ENCODE measurements at places on chromosomes 7 and 10.

GRCh38 chr7:1372063-1372462 lies 87.2 kb downstream of the MICALL2 start:
- DNase-seq, result no peak

- DNase-seq, result no peak
Observed at GRCh38 chr10:73788864-73789658, 3.7 kb downstream of the ZSWIM8 start.

GRCh38 chr7:92925876-92926696 lies 89.7 kb upstream of the CDK6 start:
- no peak for DNase-seq

GRCh38 chr10:89278034-89278535 lies 23.8 kb upstream of the IFIT2 start:
- no peak for DNase-seq

GRCh38 chr10:121368347-121369025 lies 229.8 kb downstream of the FGFR2 start:
- DNase-seq, result no peak

- DNase-seq, result no peak
Observed at GRCh38 chr7:29607259-29607658, 43.6 kb downstream of the PRR15 start.

DNA sequence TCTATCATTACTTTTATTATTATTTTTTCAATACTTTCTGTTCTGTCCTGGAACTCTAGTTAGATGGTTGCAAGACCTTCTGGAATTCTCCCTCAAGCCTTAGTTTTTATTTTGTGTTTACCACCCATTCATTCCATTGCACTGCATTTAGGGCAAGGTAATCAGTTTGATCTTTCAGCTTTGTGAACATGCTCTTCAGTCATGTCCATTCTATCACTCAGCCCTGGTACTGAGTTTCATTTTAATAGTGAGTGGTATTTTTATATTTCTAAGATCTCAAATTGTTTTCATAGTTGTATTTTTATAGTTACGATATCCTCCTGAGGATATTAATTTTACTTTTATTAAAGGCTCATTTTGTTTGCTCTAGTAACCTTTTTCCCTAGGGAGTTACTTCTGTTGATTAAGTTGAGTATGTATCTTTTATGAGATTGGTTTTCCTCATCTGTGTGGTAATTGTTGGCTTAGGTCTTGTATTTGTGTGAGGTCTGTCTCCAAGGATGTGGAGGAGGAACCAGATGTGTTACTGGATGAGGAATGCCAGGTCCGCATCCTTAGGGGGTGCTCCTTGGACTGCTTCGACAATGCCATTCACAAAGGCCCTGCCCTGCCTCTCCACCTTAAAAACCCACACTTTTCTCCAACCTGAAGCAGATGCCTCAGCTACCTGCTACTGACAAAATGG lies 46.7 kb upstream of the RAB18 start:
- no peak for DNase-seq

GRCh38 chr10:60816628-60817397 lies 38.5 kb downstream of the CDK1 start:
- peak; percentile 41 for DNase-seq

- no peak for DNase-seq
Observed at GRCh38 chr10:55793024-55793423, 568.0 kb downstream of the ZWINT start.

DNA sequence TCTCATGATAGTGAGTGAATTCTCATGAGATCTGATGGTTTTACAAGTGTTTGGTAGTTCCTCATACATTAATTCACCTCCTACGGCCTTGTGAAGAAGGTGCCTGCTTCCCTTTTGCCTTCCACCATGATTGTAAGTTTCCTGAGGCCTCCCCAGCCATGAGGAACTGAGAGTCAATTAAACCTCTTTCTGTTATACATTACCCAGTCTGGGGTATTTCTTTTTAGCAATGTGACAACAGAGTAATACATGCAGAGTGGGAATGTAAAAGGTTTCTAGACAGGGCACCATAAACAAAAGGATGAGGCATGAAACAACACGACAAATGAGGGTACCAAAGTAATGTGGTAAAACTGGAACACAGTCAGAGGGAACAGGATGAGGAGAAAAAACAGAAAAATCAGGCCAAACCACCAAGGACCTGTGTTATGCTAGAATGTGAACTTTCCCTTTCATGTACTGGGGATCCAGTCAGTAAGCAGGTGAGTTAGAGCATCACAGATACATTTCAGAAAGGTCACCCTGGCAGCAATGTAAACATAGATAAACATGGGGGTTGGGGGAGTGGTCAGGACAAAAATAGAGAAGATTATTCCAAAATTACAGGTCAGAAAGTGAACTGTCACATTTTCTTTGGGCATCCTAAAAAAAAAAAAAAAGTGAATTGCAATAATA lies 31.9 kb downstream of the ANKRD26 start:
- no peak for DNase-seq

DNA sequence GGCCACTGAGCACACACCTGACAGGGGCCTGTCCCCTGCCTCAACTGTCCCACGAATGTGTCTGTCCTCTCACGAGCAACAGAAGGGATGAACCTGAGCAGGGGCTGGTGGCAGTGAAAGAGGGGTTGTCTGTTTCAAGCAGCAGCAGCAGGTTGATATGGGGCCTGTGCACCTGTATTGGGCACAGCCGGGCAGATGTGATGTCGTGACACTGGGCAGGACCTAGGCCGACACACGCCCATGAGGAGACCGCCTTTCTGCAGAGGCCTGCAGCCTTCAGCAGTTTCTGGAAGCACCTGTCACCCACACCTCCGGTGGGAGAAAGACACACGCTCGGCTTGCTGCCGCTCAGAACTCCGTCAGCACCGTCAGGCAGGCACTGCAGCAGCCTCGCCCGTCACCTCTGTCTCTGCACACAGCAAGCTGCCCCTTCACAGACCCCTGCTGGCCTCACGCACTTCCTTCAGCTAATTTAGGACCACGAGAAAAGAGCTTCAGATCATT lies 48.5 kb downstream of the AMZ1 start:
- no peak for DNase-seq

- no peak for DNase-seq
Observed at GRCh38 chr10:92801978-92802872, 46.1 kb upstream of the EXOC6 start.

DNA sequence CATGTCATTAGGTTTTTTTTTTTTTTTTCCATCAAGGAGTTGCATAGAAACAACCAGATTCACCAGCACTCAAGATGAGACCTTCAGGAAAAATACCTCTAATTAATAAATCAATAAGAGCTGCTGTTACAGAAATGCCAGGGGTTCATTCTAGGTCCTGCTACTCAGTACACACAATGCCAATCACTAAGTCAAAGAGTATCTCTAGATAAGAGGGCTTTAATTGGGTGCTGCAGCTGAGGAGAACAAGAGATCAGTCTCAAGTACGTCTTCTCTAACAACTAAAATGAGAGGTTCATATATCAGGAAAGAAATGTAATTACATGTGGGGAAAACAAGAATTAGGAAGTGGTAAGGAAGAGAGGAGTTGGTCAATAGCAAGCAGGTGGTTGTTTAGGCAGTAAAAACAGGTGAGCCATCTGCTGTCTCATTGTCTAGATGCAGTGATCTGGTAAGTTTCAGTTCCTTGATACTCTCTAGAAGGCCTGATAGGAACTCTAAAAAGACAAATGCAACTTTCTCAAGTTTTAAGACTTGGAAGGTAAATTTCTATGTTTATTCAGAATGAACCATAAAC lies 272.9 kb upstream of the ZWINT start:
- no peak for DNase-seq

DNA sequence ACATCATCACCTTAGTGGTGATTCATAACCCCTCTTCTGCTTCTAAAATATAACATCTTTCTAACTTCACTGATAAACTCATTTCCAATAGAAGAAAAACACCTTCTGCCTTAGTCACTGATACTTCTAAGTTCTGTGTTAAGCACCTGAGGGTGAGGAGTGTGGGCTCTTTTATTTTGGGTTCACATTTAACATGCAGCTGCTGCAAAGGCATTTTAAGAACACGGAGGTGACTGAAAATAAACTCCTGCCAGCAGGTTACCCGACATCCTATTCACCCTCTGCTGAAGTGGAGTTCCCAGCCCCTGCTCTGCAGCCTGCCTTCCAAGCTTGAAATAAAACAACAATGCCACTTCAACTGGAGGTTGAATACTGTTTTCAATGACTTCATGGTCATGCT lies 202.9 kb upstream of the PLXNA4 start:
- no peak for DNase-seq

DNA sequence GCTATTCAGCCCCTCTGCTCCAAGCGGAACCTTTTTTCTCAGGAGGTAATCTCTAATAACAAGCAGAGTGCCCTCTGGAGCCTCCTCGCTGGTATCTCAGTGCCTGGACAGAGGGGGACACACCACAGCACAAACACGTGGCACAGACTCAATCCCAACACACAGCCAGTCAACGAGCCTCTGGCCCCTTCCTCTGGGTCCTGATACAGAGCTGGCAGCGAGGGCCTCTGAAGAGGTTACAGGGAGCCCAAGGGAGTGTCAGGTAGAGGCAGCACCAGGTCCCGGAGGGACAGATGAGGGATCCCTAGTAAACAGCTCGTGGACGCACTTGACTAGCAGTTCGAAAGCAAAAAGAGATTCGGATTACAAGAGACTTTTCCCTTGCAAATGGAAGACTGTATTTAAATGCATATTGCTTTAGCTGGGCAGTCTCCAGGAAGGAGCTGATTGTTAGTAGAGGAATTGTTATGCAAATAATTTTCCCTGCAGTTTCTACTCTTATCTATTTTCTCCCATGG lies 14.1 kb downstream of the CXCL12 start:
- peak; percentile 73 for DNase-seq

DNA sequence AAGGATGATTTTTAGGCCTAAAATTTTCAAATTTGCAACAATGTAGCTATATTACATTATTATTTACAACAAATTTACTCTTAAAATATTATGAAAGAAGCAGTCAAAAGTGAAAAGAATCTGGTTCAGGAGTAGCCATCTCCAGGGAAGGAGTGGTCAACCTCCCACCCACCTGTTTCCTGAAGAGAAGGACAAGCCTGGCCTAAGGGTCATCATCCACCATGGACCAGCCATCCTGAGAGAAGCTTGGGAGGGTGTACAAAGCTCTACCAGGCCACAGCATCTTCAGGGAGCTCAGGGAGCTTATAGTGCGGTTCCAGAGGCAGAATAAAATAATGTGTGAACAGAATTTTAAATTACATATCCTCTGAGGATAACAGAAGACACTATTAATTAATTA lies 38.1 kb downstream of the COL1A2 start:
- no peak for DNase-seq

DNA sequence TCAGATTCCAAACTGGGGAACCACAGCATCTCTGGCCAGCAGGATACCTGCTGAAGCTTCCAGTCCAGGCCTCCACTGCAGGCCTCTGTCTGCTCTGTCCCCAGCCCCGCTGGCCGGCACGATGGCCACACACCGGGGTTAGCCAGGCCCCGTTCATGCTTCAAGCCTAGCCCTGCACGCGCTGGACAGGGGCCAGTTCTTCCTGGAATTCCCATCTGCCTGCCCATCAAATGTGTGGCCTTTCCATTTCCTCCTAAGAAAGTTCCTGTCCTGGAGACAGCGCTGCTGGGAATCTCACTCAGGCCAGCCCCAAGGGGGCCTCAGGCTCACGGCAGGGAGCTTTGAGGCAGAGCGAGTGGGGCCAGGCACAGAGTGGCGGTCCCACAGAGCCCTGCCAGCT lies 18.0 kb downstream of the SH2B2 start:
- no peak for DNase-seq

DNA sequence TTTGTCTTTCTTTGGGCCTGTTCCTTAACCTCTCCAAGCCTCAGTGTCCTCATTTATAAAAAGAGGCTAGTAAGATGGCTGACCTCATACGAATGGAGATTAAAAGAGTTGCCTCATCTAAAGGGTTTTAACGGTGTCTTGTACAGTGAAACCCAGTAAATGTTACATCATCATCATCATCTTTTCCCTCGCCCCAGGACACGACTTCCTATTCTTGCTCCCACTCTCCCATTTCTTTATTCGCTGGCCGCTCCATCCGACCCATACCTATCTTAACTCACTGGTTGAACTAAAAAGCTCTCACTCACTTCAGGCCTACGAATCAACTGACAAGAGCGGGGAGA lies 554 bp downstream of the FRA10AC1 start:
- no peak for DNase-seq

GRCh38 chr7:131424219-131424822 lies 96.6 kb downstream of the MKLN1 start:
- DNase-seq, result no peak

GRCh38 chr10:17074541-17074847 lies 55.1 kb downstream of the CUBN start:
- no peak for DNase-seq

DNA sequence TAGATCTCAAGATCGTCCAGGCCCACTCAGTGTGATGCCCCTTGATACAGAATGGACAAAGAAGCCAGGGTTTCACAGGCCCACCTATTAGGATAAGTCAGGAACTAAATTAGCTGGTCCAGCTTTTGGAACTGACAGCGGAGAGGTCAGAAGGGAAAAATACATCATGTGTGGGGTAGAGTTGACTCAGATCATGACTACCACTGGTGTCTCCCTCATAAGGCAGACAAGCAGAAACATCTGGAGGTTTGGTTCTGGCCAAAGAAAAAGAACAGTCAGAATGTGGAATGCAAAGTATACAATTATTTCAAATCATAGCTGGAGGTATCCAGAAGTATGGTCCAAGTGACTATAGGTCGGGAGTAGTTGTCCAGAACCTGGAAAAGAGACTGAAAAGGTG lies 621.1 kb upstream of the CELF2 start:
- no peak for DNase-seq

- no peak for DNase-seq
Observed at GRCh38 chr7:5758286-5758685, 23.2 kb downstream of the RNF216 start.

GRCh38 chr10:46296641-46297141 lies 9.9 kb downstream of the ANTXRL start:
- DNase-seq, result no peak

DNA sequence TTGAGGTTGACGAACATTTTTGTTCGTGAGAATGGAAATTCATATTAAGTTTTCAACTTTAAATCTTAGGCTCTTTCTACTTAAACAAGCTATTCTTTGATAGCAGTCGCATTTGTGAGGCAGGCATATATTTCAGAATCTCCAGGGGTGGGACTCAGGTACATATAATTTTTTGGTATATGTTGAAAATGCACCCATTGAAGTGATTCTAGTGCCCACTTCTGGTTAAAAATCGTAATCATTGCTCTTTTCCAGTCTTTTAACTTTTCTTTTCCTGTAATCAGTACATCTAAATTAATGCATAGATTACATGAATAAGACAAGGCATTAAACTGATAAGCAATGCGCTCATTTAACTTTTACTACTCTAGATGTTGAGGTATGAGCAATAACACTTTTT lies 67.8 kb downstream of the ZNRF2 start:
- no peak for DNase-seq

DNA sequence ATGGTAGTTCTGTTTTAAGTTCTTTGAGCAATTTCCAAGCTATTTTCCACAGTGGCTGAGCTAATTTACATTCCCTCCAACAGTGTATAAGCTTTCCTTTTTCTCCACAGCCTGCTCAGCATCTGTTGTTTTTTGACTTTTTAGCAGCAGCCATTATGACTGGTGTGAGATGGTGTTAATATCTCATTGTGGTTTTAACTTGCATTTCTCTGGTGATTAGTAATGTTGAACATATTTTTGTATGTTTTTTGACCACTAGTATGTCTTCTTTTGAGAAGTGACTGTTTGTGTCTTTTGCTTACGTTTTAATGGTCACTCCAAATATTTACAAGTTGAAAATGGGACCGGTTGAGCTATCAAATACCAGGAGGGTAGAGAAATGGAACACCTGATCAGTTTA lies 20.4 kb downstream of the GNG11 start:
- no peak for DNase-seq

GRCh38 chr10:89548673-89549072 lies 13.3 kb upstream of the SLC16A12 start:
- DNase-seq, result no peak

- DNase-seq, result no peak
Observed at GRCh38 chr10:30488316-30488715, 54.3 kb downstream of the MAP3K8 start.
